ENCODE measurements at places on chromosomes 7 and 10. TPM values are rescaled to one million over a fixed set of nuclear protein-coding genes. Genes with fewer than 3 reads are reported as not detected.

DNA sequence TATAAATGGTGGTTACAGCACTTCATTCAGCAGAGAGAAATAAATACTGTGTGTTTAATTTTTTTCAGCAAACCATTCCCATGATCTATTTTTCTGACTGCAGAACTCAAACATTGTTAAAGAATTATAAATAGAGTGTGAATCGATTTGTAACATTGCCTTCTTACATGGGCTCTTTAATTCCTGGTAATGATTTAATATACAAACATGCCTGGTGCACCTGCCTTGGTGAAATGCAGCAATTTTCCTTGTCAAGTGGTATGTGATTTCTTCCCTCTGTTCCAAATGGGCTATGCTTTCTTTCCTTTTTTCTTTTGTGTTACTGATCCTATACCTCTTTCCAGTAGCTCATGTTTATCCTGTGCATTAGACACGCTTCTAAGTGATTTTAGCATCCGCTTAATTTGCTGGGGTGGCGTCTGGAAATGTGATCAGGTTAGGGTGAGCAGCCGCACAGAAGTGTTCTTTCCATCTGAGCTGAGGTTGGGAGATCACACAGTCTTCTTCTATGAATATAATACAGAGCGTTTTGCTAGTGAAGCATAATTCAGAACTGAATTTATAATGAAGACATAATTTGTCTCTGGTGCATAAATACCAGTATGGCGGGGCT is 94.3 kb upstream of the ITGB1 start:
- no peaks in the 10 kb centered on the region for H3K36me3 ChIP-seq
- DNase-seq = no peak
- no peak overlapping the region for H3K27ac ChIP-seq
- H3K4me3 ChIP-seq = no peak overlapping the region

DNA sequence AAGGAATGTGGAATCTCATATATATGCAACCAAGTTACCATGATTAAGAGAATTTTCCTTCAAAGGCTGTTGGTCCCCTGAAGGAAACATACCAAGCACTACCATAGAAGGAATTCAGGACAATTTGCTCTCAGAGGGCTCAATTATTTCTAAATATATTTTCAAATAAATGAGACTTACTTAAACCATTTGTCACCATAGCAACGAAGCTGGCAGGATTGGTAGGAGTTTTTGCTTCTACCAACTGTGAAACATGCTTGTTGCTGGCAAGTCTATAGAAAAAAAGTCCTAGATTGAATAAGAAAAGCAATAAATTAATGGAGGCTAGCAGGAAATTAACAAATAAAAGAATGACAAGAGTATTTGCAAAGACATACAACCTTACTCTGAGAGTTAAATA is 156.9 kb upstream of the NPSR1 start:
- no peaks in the 10 kb centered on the region for H3K27me3 ChIP-seq
- H3K27ac ChIP-seq = no peak overlapping the region
- DNase-seq = no peak
- H3K36me3 ChIP-seq = no peaks in the 10 kb centered on the region
- no peak overlapping the region for H3K4me3 ChIP-seq

DNA sequence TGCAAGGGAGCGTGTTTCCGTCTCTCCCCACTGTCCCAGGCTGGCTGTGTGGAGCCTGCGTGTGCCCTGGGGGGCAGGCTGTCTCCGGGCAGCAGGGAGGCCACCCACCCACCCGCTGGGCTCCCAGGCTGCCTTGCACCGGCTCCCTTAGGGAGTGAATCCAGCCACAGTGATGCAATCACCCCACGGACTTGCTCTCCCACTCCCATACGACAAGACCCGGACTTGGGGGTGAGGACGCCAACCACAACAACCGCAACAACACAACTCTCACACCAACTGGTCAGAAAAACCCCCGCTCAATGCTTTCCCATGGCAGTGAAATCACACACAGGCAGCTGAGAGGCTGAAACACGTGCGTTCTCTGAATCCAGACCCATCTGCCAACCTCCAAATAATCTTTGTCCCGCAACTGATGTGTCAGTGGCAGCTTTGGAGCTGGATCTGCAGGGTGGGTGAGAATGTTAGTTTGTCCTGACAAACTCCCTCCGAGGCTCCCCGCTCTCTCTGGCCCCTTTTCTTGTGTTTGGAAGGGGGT is 62.7 kb upstream of the DDC start:
- peaks cover 8% of the 10 kb centered on the region for H3K4me1 ChIP-seq
- no peak overlapping the region for H3K4me3 ChIP-seq
- no peak overlapping the region for H3K27ac ChIP-seq
- H3K27me3 ChIP-seq = no peaks in the 10 kb centered on the region
- no peak for DNase-seq
- peaks cover 28% of the 10 kb centered on the region for H3K36me3 ChIP-seq

DNA sequence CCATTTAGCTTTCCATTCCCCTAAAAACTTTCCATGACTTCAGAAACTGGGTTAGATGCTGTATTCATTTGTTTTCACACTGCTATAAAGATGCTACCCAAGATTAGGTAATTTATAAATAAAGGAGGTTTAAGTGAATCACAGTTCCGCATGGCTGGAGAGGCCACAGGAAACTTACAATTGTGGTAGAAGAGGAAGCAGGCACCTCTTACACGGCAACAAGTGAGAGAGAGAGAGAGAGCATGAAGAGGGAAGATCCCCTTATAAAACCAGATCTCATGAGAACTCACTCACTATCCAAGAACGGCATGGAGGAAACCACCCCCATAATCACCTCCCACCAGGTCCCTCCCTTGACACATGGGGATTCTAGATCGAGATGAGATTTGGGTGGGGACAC is 336.8 kb downstream of the TFEC start:
- no peak for DNase-seq
- H3K27ac ChIP-seq = no peak overlapping the region
- H3K27me3 ChIP-seq = no peaks in the 10 kb centered on the region
- no peaks in the 10 kb centered on the region for H3K4me1 ChIP-seq
- H3K4me3 ChIP-seq = no peak overlapping the region

GRCh38 chr10:6889718-6890117 is 309.6 kb upstream of the PRKCQ start:
- H3K27ac ChIP-seq = no peak overlapping the region
- H3K36me3 ChIP-seq = no peaks in the 10 kb centered on the region
- H3K27me3 ChIP-seq = peaks cover 4% of the 10 kb centered on the region
- no peak for DNase-seq
- no peak overlapping the region for H3K4me3 ChIP-seq
- no peaks in the 10 kb centered on the region for H3K4me1 ChIP-seq

- no peaks in the 10 kb centered on the region for H3K36me3 ChIP-seq
- no peak for DNase-seq
- no peaks in the 10 kb centered on the region for H3K27me3 ChIP-seq
- no peak overlapping the region for H3K4me3 ChIP-seq
- peaks cover 15% of the 10 kb centered on the region for H3K4me1 ChIP-seq
Observed at GRCh38 chr10:71432101-71432905, 35.6 kb downstream of the CDH23 start.

GRCh38 chr7:27115221-27116026 is 12.9 kb upstream of the HOXA2 start:
- DNase-seq = no peak
- peaks cover 32% of the 10 kb centered on the region for H3K4me1 ChIP-seq
- H3K4me3 ChIP-seq = peak overlapping the region; percentile 55
- peak overlapping the region; percentile 87 for H3K27ac ChIP-seq

GRCh38 chr7:108911016-108911415 is 341.3 kb downstream of the DNAJB9 start:
- H3K4me1 ChIP-seq = no peaks in the 10 kb centered on the region
- H3K4me3 ChIP-seq = no peak overlapping the region
- H3K36me3 ChIP-seq = no peaks in the 10 kb centered on the region
- H3K27ac ChIP-seq = no peak overlapping the region

- peaks cover 28% of the 10 kb centered on the region for H3K4me1 ChIP-seq
- peaks cover 34% of the 10 kb centered on the region for H3K36me3 ChIP-seq
- H3K27ac ChIP-seq = peak overlapping the region; percentile 99
- H3K27me3 ChIP-seq = no peaks in the 10 kb centered on the region
- peak overlapping the region; percentile 96 for H3K4me3 ChIP-seq
Observed at GRCh38 chr10:133307776-133308420, 774 bp downstream of the TUBGCP2 start.

GRCh38 chr10:44607116-44607515 is 222.2 kb upstream of the CXCL12 start:
- no peak overlapping the region for H3K27ac ChIP-seq
- H3K27me3 ChIP-seq = no peaks in the 10 kb centered on the region
- H3K4me3 ChIP-seq = no peak overlapping the region

- H3K27ac ChIP-seq = no peak overlapping the region
- no peak for DNase-seq
- no peaks in the 10 kb centered on the region for H3K27me3 ChIP-seq
- no peak overlapping the region for H3K4me3 ChIP-seq
- H3K36me3 ChIP-seq = peaks cover 45% of the 10 kb centered on the region
Observed at GRCh38 chr10:114492351-114493037, 88.2 kb upstream of the AFAP1L2 start.

DNA sequence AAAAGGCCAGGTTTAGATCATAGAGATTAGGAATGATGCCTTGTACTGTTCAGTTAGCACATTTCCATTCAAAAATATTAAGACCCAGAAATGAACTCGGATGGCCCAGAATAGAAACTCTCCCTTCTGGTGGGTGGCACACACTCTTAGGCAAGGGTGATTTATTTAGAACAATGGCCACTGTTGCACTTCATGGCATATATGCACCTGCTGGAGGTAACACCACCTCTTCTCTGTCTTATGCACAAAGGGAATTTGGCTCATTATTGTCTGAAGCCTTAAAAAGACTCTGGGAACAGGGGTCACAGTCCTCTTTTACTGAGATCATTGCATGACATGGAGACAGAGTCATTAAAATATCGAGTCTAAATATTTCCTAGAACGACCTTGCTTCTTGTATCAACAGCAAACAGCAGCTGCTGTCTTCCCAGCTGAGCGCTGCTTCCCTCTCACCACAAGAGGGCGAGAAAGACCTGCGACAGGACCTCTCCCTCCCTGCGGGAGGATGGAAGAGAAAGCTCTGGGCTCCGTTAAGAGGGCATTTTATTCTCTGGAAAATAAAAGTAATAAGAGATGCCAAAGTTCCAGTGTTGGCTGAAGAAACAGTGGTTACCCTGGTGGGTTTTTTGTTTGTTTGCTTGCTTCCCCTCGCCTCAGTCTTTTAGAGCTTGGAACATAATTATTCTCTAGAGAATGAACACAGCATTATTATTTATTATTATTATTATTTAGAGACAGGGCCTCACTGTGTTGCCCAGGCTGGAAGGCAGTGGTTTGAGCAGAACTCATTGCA is 13.5 kb upstream of the BAMBI start:
- no peak overlapping the region for H3K27ac ChIP-seq
- H3K4me3 ChIP-seq = no peak overlapping the region
- peaks cover under 1% of the 10 kb centered on the region for H3K4me1 ChIP-seq
- no peaks in the 10 kb centered on the region for H3K36me3 ChIP-seq

DNA sequence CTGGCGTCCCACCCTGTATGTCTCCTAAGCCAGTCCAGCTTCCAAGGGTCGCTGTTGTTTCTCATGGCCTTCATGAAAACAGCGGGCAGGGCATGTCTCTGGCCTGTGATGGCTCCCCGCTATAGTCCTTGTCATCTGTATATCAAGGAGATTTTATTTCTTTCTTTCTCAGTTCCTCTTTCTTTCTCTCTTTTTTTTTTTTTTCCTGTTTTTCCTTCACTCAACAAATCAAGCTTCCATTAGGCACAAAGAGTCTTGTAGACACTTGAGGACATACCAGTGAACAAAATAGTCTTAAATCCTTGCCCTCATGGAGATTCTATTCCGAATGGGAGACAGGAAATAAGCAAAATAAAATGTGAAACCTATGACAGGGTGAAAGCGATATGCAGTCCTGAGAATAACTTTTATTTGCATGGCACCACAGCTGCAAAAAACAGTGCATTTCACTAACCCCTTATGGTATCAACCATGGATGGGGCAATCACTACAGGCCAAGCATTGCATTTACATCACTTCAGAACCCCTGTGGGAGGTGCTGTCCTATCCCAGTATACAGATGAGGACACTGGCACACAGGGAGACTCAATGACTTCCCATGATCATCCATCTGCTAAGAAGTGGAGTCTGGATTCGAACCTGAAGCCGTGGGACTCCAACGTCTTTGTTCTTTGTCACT is 50.7 kb downstream of the SYPL1 start:
- H3K4me1 ChIP-seq = peaks cover 31% of the 10 kb centered on the region
- DNase-seq = no peak
- no peak overlapping the region for H3K4me3 ChIP-seq
- H3K36me3 ChIP-seq = no peaks in the 10 kb centered on the region
- H3K27ac ChIP-seq = no peak overlapping the region

DNA sequence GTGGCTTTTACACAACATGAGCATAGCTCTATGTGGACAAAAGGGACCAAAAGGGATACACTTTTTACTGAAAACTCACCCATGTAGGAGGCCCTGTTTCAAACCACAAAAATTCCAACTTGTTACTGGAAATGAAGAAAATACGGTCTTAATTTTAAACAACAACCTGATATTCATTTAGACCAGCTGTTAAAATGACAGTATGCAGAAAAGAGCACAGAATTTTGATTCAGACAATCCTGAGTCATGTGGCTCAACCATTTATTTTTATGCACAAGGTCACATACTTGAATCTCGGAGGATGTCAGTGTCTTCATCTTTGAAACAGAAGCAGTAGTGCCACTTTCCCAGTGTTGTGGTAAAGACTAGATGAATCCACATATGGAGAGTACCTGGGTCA is 426.5 kb upstream of the NFE2L3 start:
- DNase-seq = no peak
- no peaks in the 10 kb centered on the region for H3K27me3 ChIP-seq
- H3K4me1 ChIP-seq = no peaks in the 10 kb centered on the region
- H3K36me3 ChIP-seq = no peaks in the 10 kb centered on the region

DNA sequence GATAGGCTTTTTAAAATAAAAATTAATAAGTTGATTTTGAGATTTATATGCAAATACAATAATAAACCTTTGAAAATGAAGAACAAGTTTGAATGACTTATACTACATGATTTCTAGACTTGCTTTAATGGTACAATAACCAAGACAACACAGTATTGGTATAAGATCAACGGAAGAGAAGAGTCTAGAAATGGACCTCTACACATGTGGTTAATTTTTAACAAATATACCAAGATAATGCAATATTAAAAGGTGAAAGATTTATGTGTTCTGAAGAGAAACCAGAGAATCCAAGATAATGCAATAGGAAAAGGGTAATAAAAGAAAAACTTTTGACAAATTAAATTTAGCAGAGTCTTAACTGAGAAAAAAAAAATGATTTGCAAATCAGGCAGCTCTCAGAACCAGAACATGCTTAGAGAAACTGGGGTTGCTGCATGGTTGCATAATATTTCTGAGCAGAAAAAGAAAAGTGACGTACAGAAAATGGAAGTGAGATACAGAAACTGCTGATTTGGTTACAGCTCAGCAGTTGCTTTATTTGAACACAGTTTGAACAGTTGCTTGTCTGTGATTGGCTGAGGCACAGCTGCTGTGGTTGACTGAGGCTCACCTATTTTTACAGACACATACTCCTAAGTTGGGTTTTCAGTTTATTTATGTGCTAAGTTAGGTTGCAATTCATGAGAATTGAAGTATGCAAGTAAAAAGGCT is 365.9 kb downstream of the CRPPA start:
- no peaks in the 10 kb centered on the region for H3K4me1 ChIP-seq
- DNase-seq = no peak
- no peak overlapping the region for H3K4me3 ChIP-seq
- H3K27me3 ChIP-seq = no peaks in the 10 kb centered on the region

- no peak overlapping the region for H3K27ac ChIP-seq
- peaks cover 38% of the 10 kb centered on the region for H3K4me1 ChIP-seq
- no peaks in the 10 kb centered on the region for H3K27me3 ChIP-seq
- H3K36me3 ChIP-seq = peaks cover 51% of the 10 kb centered on the region
- H3K4me3 ChIP-seq = no peak overlapping the region
Observed at GRCh38 chr10:122417667-122418066, 36.8 kb upstream of the ARMS2 start.

SLC26A5 gene
- total RNA-seq = 1.8 TPM

AMZ1 gene
- 0.47 TPM for total RNA-seq

H2BK1 gene
- not detected for total RNA-seq

TAS2R38 gene
- not detected for total RNA-seq
